Bronchial epithelial cell (primary cell): ENCODE measurements at places on chromosomes 16 and 17. TPM values are rescaled to one million over a fixed set of nuclear protein-coding genes. Genes with fewer than 3 reads are reported as not detected.

GRCh38 chr17:73748508-73748907 is 104.3 kb upstream of the SDK2 start:
- DNase-seq, result no peak

DNA sequence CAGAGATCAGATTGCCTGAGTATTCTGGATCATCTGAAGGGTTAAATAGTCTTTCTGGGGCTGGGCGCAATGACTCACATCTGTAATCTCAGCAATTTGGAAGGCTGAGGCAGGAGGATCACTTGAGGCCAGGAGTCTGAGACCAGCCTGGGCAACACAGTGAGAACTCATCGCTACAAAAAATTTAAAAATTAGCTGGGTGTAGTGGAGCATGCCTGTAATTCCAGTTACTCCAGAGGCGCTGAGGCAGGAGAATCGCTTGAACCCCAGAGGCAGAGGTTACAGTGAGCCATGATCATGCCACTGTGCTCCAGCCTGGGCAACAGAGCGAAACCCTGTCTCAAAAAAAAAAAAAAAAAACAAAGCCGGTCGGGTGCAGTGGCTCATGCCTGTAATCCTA is 15.7 kb downstream of the MVP start:
- no peak for DNase-seq

DNA sequence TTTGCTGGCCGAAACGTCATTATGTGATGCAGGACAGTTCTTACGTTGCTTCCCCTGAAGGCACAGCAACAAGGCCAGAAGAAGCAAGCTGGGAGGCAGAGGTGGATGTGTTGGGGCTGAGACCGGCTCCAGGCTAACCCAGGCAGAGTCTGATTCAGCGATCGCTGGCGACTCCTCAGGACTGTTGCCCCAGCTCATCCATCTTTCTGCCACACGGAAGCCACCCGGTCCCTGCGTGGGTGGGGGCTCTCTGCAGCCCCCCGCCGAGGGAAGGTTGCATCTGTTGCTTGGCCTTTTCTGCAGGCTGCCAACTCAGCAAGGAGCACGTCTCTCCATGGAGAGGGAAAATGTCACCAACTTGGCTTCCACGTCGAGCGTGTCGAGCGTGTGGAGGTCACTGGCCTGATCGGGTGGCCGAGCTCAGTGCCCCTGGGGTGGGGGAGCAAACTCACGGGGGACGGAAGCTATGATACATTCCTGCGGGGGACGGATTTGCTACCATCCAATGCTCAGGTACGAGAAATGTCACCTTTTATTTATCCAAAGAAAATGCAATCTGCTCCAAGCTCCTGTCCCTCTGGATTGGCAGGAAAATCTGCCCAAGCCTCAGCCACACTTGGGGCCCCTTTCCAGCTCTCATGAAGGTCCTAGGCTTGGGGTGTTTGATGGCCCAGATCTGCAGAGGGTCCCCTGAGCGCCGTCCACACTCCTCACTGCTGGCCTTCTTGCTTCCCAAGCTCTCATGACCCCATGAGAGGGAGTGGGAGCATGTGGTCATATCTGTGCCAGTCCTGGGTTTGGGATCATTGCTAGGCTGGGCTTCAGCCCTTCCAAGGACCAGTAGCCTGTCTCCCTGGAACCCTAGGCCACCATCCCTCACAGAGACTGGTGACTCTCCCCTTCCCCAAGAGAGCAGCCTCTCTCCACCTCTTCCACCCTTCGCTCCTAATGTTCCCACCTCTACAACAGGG is 69.4 kb downstream of the RPH3AL start:
- no peak for DNase-seq

DNA sequence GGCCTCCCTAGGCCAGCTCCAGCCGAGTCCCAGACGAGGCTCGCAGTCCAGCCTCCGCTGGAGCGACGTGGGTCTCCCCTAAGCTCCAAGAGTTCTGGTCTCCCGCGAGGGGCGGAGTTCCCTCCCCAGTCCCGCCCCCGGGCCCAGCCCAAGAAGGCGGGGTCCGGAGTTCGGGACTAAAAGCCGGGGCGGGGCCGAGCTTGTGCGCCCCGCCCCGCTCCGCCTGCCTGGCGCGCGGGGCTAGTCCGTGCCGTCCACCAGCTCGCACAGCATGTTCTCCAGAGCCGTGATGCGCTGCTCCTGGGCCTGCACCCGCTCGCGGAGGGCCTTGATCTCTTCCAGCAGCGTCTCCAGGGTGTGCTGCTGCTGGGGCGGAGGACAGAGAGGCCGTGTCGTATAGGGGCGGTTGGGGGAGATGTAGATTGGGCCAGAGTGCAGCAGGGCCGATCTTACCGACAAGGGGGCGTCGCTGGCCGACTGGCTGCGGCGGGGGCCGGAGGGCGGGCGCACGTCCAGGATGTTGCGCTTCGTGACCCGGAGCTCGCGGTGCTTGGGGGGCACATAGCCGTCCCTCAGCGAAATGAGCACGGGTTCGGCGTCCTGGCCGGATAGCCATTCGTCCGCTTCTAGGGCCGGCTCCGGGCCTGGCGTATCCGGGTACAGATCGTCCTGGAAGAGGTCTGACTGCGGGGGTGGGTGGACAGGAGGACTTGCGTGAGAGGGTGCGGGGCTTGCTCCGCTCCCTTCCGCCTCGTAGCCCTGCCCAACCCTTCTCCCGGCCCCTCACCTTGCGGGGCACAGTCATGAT is 7.0 kb downstream of the CORO6 start:
- peak; percentile 72 for DNase-seq

CDC6 gene
- 3.4 and 4.6 TPM in 2 replicates for total RNA-seq

DNA sequence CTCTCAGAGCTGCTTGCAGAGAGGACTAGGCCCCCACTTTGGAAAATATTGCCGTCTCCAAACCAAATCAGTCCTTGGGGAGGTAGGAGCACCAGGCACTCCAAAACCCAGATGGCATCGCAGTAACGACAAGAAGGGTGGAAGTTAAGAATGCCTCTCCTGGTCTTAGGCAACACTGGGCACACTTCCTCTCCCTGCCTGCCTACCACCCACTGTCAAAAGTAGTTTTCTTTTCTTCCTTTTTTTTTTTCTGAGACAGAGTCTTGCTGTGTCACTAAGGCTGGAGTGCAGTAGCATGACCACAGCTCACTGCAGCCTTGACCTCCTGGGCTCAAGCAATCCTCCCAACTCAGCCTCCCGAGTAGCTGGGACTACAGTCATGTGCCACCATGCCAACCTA is 47.2 kb downstream of the SRL start:
- no peak for DNase-seq

GRCh38 chr17:65005858-65006257 is 50.7 kb downstream of the GNA13 start:
- DNase-seq, result no peak

DNA sequence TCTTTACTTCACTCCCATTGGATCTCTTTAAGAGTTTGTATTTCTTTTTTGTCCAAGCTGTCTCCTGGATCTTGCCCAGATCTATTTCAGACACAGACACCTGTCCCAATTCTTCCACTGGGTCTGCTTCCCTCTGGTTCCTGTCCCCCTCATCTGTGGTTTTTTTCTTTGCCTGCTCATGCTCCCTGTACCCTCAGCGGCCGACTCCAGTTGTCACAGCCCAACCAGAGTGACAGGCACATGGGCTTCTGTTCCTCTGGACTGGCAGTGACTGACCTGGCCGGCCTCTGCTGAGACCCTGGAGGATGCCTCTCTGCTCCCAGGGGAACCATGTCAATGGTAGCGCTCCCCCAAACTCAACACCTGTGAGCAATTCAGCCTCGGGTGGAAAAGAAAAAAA is 142.6 kb downstream of the WSCD1 start:
- DNase-seq, result no peak

DNA sequence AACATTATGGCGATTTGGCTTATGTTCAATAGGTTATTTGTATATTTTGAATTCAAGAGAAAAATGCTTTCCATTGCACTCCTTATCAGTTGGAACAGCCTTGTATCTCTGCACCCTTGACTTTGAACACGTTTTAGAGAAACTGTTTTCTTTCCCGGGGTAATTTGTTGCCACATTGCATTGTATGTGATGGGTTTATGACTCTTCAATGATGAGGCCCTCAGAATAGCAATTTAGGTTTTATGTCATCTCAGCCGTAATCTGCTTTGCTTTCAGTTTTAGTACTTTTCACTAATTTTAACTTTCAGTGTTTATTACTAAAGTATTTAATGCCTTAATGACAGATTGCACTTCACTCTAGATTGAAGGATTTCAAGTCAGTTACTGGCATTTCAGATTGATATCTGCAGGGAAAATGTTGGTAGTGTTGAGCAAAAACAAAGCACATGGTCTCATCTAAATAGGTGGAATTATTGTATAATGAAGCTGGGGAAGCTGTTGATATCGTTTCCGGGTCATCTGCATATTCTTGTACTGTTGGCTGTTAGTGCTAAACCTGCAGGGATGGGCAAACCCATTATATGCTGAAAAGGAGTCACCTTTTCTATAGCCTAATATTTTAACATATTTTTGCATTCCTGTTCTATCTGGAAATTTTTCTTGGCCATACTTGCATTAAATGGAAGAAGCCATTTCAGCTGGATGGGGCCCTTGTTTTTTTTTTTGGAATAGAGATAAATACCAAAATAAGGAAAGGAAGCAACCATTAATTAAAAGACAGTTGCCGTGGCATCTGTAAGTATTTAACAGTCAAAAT is 2.0 kb downstream of the LUC7L3 start:
- DNase-seq, result peak; percentile 30

DNA sequence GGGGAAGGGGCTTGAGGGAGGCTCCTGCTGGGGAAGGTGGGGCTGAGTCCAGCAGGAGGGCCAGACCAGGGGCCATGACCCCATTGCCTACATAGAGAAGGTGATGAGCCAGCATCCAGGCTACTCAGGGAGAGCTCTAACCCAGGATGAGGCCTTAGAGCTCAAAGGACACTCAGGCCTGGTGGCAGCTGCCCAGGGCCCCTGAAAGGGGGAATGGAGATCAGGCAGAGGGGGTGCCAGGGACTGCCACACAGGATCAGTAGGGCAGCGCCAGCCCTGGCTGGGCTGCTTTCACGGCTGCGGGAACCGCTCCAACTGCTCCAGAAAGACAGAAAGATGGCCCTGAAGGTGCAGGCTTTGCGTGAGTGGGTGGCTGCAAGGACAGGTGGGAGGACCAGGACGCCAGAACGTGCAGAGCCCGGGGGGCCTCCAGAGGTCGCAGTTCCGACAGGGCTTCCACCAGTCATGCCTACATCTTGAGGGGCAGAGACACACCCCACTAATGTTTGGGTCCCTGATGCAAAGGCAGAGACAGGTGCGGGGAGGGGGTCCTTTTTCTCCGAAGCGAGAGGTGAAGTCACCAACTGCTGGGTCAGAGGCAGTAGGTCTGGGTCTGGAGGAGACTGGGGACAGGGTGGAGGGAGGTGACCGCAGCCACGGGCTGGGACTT is 882 bp upstream of the ATP6V0C start:
- no peak for DNase-seq

DNA sequence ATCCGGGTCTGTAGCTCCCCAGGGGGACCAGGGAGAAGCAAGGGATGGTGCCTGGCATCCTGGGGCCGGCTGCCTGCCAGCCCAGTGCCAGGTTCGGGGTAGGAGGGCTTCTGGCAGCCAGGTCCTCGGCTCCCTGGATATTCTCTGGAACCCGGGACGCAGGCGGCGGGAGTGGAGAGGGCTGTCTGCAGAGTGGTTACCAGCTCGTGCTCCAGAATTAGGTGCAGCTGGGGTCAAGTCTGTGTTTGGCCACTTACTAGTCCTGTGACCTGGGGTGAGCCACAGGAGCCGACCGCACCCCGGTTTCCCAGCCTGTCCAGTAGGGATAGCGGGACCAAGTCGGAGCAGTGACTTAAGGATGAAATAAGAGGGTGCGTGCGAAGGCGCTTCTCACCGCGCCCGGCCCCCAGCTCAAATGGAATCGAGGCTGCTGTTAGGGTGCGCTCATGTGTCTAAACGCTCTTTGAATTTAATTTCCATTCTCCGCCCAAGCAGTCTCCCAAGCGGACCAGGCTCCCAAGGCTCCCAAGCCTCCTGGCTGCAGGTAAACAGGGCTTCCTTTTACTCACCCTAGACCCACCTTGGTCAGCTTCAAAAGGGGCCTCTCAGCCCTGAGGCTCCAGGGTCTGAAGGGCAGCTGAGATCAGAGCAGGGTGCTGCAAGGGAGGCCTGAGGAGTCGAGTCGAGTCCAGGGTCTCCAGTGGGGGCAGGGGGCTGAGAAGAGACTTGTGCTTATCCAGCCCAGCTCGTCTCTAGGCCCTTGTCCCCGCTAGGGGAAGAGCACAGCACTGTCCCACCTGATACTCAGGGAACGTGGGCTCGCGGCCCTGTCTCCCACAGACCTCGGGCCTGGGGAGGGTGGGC is 28.3 kb upstream of the ZNF469 start:
- no peak for DNase-seq

- peak; percentile 8 for DNase-seq
These were observed 8.0 kb downstream of the POLR3K start for GRCh38 chr16:45454-45853.

NXN gene
- total RNA-seq, result 64.4 and 70.3 TPM in 2 replicates

IRX5 gene
- total RNA-seq, result 6.1 and 6.3 TPM in 2 replicates

GRAP gene
- not detected in 2 replicates for total RNA-seq

CLEC19A gene
- not detected in 2 replicates for total RNA-seq

DNA sequence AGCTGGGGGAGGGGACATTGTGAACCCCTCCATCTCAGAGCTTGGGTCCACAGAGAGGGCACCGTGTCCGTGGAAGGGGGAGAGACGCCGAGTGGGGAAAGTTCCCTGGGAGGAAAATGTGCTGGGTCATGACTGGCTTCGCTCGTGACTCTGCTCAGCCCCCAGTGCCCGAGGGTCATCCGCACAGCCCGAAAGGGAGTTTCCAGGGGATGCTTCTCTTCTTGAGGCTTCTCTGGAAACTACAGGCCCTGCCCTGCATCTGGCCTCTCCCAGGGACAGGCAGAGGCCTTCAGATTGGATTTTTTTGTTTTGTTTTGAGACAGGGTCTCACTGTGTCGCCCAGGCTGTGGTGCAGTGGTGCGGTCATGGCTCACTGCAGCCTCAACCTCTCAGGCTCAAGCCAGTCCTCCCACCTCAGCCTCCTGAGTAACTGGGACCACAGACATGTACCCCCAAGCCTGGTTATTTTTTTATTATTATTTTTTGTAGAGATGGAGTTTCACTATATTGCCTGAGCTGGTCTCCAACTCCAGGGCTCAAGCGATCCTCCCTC is 9.8 kb upstream of the GSE1 start:
- DNase-seq, result no peak

SLC22A31 gene
- total RNA-seq, result 0.26 TPM in 1 of 2 replicates, not detected in the other

KRT25 gene
- not detected in 2 replicates for total RNA-seq

KRT12 gene
- total RNA-seq, result not detected in 2 replicates

DNA sequence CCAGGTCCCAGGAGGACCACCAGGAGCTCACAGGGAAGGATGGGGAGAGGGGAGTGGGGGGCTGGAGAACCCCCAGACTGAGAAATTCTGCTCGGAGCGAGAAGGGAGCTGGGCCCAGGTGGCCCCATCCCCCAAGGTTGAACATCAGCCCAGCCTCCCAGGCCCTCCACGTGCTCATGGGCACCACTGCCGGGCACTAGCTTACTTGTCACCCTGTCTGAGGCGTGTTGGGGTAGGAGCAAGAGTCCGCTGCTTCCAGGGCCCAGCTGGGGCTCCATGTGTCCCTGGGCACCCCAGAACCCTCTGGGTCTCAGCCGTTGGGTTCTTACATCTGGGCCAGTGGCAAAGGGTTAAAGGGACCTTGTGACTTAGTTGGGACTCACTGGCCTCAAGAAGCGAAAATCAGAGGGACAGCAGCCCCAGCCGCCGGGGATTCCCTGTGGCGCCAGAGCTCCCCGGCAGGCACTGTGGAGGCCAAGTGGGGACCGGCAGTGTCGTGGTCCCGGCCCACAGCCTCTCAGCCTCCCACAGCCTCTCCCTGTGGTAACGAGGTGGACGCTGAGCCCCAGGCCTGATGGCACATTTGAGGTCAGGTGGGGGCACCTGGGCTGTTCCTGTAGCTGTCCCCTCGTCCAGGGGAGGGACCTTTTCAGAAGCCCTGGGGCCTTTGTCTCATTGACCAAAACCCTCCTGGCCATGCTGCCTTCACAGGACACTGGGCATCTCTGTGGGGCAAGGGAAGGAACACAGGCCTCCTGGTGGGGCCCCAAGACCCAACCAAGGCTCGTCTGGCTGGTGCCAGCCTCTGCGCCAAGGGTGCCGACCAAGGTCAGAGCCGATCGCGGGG is 33.7 kb upstream of the CDH15 start:
- no peak for DNase-seq
